Liver (tissue), 10 donors: ENCODE measurements at places on chromosomes 1 and 21. TPM values are rescaled to one million over a fixed set of nuclear protein-coding genes. Genes with fewer than 3 reads are reported as not detected.
A peak's percentile ranks its signal among the peaks of the same experiment; 100 is the strongest.

GRCh38 chr1:211638689-211639101 is 36.7 kb downstream of the NEK2 start:
- no peak for DNase-seq

- no peak for DNase-seq
These were observed 1.7 kb downstream of the PCSK9 start for GRCh38 chr1:55040933-55041494.

GRCh38 chr21:33893917-33894316 is 21.7 kb downstream of the ATP5PO start:
- no peak for DNase-seq

The RGSL1 gene
- polyA plus RNA-seq, result 0.31 TPM

- DNase-seq, result no peak
These were observed 55.3 kb downstream of the NME7 start for GRCh38 chr1:169312084-169312954.

DNA sequence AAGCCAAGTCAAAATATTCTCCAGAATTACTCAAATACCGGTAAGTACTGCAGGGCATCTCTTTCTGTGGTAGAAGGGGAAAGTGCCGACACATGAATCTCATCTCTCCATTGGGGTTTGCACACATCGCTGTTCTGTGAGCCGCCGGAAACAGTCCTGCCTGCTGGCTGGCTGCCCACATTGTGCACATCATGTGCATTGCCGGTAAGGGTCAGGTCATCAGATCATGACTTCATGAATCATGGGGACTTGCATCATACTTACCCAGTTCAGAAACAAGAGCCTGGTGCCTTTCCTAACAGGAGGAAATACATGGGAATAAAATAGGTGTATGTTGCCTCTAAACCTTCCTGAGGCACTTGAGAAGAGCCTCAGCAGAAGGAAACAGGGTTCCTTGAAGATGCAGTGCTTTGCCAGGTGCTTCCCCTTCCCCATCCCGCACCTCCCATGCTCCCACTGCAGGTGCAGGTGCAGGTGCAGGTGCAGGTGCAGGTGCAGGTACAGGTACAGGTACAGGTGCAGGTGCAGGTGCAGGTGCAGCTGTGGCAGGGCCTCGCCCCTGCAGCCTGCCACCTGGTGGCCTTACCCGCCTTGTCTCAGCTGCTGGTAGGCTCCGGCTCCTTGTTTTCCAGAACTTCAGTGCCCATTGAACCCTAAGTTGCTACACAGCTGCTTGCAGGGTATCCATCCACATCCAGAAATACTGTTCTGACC is 26.5 kb downstream of the GPR137B start:
- no peak for DNase-seq

The PTCH2 gene
- 0.15 TPM for polyA plus RNA-seq

- no peak for DNase-seq
These were observed 52.5 kb downstream of the MDM4 start for GRCh38 chr1:204568576-204569315.

GRCh38 chr1:167516404-167517388 is 1.6 kb downstream of the CD247 start:
- DNase-seq, result no peak

DNA sequence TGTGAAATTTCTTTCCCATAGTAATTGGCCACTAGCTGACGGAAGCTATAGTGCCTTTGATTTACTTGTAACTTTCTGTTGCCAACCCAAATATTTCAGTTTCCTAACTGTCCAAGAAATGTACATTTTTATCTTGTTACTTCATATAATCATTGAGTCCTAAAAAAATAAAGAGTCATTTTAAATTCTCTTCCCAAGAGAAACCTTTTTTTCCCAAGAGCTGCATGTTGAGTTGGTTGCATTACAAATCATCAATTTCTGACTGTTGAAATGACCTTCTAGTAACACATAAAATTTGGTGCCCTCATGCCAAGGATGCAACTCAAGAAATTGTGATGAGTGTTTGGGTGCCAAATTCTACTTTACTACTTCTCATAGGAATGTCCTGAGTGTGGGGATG is 61.0 kb downstream of the HMCN1 start:
- no peak for DNase-seq

DNA sequence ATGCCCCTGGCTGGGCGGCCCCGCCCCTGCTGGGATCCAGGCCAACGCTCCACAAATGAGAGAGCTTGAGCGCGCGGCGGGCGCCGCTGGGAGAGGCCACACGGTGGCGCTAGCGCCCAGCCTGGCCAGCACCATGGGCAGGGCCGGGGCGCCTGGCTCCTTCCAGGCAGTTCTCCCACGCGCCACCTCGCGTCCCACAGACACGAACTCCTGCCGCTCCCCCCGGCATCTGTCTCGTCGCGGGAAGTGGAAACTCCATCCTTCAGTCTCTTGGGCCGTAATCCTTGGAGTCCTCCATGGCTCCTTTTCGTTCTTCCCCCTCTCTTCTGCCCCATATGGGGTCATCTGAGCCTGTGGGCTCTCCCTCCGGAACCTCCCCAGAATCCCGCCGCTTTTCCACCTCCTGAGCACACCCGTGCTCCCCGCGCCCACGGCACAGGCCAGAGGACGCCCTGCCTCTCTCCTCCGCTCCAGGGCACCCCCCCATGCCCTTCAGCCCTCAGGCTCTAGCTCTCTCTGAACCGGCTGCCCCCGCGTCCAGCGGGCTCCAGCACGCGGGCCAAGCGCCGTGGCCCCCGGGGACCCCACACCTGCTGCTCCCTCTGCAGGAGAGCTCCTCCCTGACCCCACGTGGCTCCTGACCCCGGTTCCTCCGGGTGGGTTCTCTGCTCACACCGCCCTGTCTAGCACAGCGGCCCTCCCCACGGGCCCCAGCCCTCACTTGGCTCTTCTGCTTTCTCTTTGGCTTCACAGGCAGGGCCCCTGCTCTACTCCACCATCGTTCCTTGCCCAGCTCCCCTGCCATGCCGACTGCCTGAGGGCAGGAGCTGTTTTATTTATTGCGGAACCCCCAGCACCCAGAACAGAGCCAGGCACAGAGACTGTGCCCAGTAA is 31.9 kb upstream of the EDN2 start:
- DNase-seq, result peak; percentile 87

- no peak for DNase-seq
These were observed 82.4 kb upstream of the CYYR1 start for GRCh38 chr21:26655460-26655859.

DNA sequence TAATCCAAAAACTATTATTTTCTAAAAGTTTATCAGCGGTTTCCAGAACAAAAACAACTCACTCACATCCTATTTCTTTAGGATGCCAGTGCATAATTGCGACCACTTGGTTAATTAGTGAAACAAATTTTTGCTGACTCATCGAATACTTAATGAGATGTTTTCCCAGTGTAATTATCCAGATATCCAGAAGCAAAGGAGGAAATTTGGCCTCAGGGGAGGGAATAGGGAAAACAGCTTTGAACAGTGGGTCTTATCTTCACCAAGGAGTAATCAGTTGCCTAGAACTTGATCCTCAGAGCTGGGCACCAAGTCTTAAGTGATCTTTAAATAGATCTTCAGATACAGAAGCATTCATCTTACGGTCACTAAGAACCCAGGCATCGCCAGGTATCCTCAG is 24.3 kb downstream of the STYXL2 start:
- no peak for DNase-seq

GRCh38 chr1:29826646-29827045 is 590.3 kb downstream of the PTPRU start:
- peak; percentile 5 for DNase-seq

The NT5C1A gene
- 0.05 TPM for polyA plus RNA-seq

DNA sequence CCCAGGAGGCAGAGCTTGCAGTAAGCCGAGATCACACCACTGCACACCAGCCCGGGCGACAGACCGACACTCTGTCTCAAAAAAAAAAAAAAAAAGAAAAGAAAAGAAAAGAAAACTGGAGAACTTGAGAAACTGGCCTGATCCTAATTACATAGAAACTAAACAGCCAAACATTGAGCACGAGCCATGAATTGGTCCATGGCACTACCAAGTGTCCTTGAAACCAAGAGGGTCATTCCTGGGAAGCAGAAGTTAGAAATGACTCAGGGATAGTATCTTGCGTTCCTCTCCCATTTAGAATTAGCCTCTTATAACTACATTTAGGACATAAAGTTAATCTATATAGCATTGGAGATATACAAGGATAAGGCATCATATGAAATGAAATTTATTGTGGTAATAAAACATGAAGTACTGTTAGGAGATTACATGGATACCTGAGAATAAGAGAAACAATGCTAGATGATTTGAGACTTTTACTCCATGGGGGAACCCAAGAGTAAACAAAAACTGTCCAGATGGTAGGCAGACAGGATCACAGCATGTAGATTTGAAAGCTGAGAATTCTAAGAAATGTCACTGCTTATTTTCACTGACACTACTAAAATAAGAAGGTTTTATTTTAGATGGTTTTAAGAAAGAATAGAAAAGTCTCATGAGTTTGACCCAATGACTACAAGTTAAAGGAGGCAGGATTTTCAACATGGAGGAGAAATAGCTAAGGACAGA is 39.5 kb upstream of the CPLANE2 start:
- DNase-seq, result no peak

- DNase-seq, result no peak
These were observed 26.7 kb downstream of the PGBD5 start for GRCh38 chr1:230399321-230400006.

The PRKAA2 gene
- 0.33 TPM for polyA plus RNA-seq

The ZNF593OS gene
- polyA plus RNA-seq, result 0.32 TPM

- no peak for DNase-seq
These were observed 289.0 kb downstream of the RRAGC start for GRCh38 chr1:38570657-38570975.

DNA sequence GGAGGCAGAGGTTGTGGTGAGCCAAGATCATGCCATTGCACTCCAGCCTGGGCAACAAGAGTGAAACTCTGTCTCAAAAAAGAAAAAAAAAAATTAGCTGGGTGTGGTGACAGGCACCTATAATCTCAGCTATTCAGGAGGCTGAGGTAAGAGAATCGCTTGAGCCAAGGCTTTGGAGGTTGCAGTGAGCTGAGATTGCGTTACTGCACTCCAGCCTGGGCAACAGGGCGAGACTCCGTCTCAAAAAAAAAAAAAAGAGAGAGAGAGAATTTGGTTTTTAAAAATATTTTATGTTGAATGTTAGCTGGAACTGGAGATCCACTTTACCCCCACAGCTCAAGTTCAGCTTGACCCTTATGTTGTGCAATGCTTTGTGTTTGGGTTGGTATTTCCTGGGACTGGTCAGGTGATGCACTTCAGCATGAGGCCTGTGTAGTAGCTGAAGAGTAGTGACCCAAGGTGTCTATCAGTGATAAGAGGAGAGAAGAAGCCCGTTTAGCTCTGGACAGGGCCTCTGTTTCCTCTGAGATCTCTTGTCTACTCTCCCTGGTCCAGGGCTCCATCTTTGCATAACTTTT is 36.8 kb upstream of the MACF1 start:
- DNase-seq, result no peak

DNA sequence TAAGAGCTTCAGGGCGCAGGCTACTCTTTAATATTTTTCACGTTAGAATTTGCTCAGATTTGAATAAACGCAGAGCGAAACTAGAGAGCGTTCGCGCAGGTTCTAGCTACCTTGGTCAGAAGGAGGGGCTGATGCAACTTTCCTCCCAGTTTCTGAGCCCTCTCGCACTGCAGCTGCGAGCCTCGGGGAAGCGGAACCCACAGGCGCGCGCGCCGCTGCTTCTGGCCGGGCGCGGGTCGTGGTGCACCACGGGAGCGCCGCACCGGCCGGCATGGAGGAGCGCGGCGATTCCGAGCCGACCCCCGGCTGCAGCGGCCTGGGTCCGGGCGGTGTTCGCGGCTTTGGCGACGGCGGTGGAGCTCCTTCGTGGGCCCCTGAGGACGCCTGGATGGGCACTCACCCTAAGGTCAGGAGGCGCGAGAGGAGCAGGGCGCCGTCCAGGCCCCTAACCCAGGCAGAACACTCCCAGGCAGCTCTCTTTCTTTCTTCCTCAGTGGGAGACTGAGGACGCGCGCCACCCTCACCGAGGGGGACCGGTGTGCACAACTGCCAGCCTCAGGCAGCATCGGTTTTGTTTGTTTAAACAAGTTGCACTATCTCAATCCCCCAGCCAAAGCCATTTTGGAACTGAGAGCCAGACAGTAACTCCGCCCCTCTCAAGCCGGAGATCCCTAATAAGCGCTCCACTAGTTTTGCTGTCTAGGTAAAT is at the start of gene TSEN15:
TSEN15 (plus strand) TSS at position 246 of the 709 bp plus-strand sequence; CDS start at position 272, 26 bp downstream.
- DNase-seq, result peak; percentile 82

GRCh38 chr1:155759966-155760630 is 71.2 kb downstream of the DAP3 start:
- DNase-seq, result no peak

DNA sequence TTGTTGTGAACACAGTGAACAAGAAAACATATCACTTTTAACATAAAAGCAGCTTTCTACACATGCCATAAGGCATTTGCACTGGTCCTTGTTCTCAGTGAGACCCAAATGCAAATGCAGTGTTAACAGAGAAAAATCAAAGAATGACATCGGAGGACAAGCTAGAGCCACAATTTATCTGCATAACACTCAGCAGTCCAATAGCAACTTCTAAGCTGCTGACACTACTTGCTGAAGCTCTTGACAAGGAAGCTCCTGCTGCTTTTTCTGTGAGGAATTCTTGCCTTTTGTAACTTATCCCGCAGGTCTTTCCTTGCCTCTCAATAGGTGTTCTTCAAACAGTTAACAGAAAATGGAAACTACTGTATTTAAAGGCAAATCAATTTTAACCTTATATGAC is 34.7 kb downstream of the USH2A start:
- DNase-seq, result no peak

DNA sequence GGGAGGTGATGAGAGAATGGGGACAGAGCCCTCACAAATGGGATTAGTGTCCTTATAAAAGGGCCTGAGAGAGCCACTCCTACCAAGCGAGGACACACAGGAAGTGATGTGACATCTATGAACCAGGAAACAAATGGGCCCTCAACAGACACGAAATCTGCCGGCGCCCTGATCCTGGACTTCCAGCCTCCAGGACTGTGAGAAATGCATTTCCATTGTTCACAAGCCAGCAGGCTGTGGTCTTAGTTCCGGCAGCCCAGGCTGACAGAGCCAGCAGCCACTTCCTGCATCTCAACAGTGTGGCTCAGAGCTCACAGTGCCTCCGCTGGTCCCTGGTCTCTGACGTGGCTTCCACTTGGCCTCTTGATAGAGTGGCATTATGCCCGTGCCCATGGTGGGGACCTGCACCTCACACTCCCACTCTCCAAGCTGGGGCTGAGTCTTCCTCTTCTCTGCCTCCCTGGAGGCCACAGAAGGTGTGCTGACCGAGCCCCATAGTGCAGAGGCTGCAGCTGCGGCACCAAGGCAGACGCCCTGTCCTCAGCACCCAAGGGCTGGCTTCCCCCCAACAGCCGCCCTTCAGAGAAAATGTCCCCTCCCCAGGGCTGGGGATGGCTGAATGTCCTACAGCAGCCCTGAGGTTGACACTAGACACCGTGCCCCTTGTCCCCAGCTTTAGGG is 44.9 kb downstream of the ACOT7 start:
- DNase-seq, result no peak

- DNase-seq, result no peak
These were observed 30.8 kb downstream of the IGSF5 start for GRCh38 chr21:39775816-39776215.
